ENCODE measurements at places on chromosomes 3 and 15.

- no peak for DNase-seq
Measured at GRCh38 chr3:15664144-15664543, 62.6 kb downstream of the BTD start.

DNA sequence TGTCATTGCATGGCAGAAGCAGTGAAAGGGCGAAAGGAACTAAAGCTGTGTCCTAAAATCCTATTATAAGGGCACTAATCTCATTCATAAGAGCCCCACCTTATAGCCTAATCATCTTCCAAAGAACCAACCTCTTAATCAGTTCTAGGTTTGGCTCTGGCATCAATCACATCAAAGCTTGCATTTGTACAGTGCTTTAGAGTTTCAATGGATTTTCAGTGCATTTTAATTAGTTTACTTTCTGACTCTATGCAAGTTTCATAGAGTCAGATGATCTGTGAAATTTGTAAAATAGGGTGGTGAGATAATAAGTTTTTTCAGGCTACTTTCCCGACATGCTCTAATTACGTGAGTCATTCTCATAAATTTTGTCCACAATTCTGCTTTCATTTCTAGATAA lies 341.1 kb downstream of the DIPK2A start:
- DNase-seq = no peak

DNA sequence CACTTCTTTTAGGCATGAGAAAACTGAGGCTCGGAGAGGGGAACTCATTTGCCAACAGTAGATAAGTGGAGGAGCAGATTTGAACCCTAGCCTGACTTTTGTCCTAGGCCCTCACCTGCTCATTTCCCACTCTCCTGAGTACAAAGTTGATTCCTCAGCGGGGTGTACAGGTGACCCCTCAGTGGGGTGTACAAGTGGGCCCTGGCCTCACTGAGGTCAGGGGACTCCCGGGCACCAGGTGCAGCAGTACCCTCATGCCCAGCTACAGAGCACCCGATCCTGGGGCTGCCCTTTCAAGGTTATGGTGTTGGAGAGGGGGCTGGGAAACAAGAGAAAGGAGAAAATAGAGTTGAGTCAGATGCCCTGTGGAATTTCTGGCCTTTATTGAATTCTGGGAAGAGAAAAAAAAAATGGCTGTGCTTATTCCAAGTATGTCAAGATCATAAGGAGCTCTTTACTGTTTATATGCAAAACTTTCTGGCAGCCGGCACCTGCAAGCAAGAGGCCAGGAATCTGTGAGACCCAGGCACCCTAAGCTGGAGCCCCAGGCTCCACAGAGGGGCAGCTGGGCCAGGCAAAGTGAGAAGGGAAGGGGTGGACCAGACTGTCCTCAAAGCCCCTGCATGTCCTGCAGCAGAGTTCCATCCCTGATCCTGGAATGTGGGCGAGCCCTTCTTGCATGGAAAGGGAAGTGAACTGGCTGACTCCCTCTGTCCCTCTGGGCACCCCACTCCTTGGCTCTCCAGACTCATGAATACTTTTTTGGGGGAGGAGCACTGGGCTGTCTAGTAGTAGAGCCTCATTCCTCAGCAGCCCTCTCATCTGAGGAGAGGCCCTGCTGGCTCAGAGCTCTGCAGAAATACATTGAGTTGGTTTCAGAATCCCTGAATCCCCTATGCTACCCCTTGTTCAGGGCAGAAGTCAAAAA lies 43.1 kb downstream of the AMOTL2 start:
- peak; percentile 51 for DNase-seq

GRCh38 chr3:157578181-157578580 lies 75.0 kb upstream of the VEPH1 start:
- DNase-seq = no peak

DNA sequence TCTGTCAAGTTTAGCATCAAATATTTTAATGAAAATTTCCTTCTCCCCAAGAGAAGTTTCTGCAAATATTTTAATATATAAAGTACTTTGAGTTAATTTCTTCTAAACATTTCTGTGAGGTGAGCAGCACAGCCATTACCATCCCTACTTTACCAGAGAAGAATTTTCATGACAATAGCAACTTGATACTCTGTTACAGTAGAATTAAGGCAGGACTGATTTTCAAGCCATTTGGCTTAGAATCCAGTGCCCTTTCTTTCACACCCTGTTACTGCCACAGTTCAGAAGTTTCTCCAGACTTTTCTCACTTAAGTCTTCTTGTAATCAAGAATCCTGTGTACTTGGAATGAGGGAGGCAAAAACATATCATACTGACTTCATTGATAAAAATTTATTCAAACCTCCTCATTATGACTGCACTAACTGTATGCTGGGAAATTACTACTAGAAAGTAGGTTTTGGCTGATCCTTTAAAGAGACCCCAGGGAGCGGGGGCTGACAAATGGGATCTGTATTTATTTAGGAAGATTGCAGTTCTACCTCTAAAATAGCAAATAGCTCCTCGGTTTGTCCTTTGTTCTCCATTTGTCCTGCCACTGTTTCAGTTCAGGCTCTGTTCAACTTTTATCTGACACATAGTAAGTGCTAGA lies 557.0 kb upstream of the SGO1 start:
- no peak for DNase-seq

- no peak for DNase-seq
Measured at GRCh38 chr15:67803996-67804843, 21.1 kb upstream of the SKOR1 start.

DNA sequence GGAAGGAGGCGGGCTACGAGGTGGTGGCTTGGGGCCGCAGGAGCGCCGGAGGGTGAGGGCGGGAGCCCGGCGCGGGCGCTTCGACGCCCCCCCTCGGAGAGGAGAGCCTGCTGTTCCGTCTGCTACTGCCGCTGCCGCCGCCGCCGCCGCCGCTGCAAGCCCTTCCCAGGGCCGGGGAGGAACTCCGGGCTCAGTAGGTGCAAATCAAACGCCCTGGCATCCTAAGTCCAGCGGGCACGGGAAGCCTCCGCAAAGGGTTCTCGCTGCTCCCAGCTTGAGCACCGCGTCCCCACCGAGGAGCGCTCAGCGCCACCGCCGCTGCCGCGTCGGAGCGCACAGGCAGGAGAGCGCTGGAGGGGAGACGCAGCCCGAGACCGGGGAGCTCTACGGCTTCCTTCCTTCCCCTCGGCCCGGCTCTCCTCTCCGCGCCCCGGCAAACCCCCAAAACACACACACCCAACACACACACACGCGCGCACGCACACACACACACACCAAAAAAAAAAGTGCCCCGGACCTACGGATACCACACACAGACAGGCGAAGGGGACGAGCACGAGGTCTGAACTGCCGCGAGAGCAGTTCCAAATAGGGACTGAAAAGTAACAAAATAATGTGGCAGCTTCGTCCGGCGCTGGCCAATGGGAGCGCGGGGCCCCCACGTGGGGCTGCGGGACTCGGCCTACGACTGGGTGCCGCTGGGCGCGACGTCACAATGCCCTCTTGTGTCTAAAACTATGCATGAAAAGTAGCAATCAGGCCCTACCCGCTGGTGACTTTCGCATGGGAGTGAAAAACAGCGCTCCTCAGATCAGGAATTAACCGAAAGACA lies at the start of gene TLE3:
Gene TLE3, minus strand, starts transcription at position 597 of the 832 bp plus-strand sequence. CDS start 1,119 bp downstream, outside the sequence.
- DNase-seq = peak; percentile 96

DNA sequence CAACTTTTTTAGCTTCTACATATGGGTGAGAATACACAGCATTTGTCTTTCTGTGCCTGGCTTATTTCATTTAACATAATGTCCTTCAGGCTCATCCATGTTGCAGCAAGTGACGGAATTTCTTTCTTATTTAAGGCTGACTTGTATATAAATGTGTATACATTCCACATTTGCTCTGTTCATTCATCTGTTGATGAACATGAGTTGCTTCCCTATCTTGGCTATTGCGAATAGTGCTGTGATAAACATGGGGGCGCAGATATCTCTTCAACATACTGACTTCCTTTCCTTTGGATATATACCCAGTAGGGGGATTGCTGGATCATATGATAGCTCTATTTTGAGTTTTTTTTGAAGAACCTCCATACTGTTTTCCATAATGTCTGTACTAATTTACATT lies 332.5 kb downstream of the CACNA2D3 start:
- no peak for DNase-seq

GRCh38 chr3:88046766-88047165 lies 12.0 kb downstream of the CGGBP1 start:
- no peak for DNase-seq

DNA sequence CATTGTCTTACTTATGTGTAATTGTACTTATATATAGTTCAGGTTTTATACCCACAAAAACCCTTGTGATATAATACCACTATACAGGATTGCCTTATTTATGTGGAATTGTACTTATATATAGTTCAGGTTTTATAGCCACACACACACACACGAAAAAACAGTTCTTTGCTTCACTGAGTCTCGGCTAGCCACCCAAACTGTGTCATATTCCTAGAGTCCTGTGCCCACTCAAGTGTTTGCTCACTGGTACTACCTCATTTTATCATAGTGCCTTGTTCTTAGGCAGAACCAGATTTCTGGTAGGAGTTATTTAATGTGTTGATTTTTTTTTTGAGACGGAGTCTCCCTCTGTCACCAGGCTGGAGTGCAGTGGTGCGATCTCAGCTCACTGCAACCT lies 12.5 kb downstream of the RASA2 start:
- no peak for DNase-seq

- DNase-seq = no peak
Measured at GRCh38 chr3:175585898-175586297, 726.8 kb downstream of the NAALADL2 start.

GRCh38 chr3:155244699-155245098 lies 48.8 kb downstream of the STRIT1 start:
- no peak for DNase-seq

- no peak for DNase-seq
Measured at GRCh38 chr3:59056706-59057105, 6.9 kb upstream of the CFAP20DC start.

DNA sequence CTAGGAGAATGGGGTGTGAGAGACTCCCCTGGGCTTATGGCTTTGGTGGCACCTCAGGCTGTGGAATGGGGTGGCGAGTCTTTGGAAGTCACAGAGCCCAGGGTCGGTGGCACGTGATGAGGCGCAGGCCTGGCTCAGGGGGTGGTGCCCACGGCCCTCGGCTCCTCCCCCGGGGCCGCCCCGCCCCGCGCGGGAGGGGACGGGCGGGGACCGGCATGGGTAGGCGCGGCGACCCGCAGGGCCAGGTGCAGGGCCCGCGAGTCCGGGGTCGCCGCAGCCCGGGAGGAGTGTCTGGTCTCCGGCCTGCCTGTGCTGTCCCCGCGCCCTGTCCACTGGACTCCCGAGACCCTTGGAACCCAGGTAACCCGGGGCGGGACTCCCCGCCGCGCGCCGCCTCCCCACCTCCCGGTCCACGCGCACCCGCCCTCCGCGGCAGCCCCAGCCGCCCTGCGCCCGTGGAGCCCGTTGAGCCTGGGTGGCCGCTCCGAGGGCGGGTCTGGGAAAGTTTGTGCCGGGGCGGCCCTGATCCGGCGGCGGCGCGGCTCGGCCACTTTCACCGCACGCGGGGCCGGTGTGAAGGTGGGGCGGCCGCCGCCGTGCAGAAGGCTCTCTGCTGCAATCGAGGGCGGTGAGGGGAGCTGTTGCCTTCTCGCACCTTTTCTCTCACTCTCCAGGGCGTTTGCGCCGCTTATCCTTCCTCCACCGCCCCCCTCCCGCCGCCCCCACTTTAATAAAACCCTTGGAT lies at the start of gene PAQR5:
Gene PAQR5, plus strand, starts transcription at position 216 of the 745 bp plus-strand sequence. CDS start 61,169 bp downstream, outside the sequence.
- no peak for DNase-seq

DNA sequence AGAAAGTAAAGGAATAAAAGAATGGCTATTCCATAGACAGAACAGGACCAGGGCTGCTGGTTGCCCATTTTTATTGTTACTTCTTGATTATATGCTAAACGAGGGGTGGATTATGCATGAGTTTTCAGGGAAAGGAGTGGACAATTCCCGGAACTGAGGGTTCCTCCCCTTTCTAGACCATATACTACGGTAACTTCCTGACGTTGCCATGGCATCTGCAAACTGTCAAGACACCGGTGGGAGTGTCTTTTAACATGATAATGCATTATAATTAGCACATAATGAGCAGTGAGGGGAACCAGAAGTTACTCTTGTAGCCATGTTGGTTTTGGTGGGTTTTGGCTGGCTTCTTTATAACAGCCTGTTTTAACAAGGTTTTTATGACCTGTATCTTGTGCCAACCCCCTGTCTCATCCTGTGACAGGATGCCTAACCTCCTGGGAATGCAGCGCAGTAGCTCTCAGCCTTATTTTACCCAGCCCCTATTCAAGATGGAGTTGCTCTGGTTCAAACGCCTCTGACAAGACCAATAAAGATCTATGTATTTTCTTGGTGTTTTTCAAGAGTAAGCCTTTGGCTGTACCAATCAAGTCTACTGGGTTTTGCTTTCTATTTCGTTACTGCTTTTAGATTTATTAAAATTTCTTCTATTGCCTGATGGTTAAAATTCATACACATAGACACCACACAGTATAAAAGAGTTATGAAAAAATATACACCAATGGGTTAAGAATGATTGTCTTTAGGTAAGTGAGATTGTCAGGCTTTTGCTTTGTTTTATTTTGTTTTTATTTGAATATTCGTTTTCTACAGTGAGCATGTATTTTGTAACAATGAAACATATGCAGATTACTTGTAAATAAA lies 37.4 kb upstream of the CTDSPL start:
- no peak for DNase-seq

Data from kidney glomerular epithelial cell (primary cell).